Activated CD8-positive, alpha-beta memory T cell treated with anti-CD3 and anti-CD28 coated beads for 1 hour (primary cell): ENCODE measurements at places on chromosomes 3 and 15.

DNA sequence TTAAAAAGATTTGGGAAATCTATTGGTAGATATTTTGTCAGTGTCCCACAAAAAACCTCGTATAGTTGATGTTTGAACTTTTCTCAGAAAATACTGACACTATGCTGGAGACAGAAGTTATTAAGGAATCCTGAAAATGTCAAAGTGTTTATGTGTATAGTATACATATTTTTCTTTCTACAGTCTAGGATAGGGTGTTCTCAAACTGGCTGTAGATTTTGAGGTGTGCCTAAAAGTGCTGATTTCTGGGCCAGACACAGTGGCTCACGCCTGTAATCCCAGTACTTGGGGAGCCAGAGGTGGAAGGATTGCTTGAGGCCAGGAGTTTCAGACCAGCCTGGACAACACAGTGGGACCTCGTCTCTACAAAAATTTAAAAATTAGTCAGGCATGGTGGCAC, 322.0 kb downstream of the NLGN1 start:
- DNase-seq: no peak

DNA sequence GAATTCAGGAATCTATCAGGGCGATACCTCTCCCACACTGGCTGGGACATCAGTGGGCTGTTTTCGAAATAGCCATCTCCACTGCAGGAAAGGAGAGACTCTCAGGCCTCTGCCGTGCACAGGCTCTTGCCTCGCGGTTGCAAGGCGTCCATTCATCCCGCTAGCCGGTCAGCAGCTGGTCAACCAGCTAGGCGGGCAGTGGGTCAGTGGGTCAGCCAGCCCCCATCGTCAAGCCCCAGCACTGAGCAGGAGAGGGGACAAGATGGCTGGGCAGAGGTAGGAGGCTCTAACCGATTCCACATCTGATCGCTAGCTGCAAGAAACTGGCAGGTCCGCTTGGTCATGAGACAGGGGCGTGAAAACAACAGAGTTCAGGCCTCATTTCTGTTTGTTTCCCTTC, 45.1 kb downstream of the MUC4 start:
- DNase-seq: no peak

DNA sequence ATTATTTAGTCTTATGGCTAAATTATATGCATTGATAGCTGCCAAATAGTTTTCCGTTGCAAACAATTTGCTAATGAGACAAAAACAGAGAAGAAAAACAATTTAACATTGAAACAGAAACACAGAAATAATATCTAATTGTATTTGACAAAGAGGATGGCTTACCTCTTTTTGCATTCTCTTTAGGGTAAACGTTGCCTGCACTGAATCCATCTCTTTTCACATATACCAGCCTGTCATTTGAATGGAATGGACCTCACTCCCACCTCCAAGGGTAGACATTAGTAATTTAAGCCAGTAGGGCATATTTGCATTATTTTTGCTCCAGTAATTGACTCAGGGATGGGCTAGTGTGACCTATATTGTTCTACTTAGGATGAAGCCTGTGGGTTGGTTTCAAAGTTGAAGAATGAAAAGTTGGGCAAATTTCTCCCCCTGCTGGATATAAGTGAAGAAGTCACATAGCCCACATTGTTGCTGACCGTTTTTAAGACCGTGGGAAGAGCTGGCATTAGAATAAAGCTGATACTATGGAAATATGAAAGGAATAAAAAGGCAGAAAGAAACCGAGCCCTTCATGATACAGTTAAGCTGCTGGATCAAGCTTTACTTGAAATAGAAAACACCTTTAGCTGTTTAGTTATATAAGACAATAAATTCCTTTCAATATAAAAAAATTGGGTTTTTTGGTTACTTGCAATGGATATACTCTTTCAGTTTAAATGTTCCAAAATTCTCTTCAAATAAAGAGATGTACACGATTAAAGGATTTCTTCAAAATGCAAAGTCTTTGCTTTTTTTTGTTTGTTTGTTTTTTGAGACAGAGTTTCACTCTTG, 26.9 kb downstream of the PIERCE2 start:
- no peak for DNase-seq

DNA sequence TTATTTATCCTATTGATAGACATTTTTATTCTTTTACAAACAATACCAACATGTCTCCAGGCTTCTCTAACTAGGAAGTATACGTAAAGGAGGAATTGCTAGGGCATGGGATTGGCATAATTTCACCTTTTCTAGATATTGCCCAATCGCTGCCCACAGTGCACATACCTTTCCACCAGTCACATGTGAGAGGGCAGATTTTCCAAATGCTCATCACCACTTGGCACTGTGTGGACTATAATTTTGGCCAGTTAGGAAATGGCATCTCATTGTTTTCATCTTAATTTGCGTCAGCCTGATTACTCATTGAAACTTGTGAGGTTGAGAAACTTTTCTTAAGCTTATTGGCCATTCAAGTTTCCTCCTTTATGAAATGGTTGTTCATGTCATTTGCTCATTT, 57.4 kb upstream of the POLR2M start:
- no peak for DNase-seq

GRCh38 chr3:111695636-111696117, 100.5 kb upstream of the ZBED2 start:
- DNase-seq: no peak
